ENCODE measurements at places on chromosomes 4 and X. TPM values are rescaled to one million over a fixed set of nuclear protein-coding genes. Genes with fewer than 3 reads are reported as not detected.

DNA sequence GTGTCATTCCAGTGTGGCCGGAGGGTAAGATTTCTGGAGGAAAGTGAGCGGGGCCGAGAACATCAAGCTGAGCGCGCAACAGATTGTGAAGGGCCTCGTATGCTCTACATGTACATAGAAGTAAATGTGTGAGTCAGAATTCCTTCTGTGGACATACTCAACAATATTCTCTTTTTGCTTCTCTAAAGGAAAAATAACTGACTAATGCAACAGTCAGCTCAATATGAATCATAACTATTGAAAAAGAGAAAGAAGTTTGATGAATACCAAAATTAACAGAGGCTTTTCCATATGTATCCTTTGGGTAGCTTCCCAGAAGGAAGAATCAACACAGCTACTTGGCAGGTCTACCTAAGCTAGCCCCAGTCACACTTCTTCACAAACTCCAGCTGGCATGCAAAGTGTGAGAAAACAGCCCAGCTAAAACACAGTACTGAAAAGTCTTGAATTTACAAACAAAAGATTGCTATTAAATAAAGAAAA lies 87.5 kb upstream of the ZFP42 start:
- DNase-seq = no peak

DNA sequence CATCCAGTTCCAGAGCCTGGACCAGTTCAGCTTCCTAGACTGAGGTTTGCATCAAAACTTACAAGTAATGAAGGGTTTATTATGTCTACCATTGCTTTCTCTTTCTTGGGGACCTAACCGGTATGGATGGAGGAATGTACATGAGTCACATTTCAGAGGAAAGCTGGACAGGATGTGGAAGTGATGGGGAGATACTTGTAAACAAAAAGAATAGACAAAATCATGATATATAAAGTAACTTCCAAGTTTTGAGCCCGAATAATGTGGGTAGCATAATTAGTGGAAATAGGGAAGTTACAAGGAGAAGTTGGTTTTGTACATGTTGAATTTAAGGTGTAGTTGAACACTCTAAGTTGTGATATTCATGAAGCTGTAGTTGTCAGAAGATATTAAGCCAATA lies 15.0 kb downstream of the FNIP2 start:
- DNase-seq = no peak

GRCh38 chr4:87041141-87041540 lies 106.3 kb downstream of the AFF1 start:
- no peak for DNase-seq

- DNase-seq = no peak
Observed at GRCh38 chr4:126113058-126113457, 798.3 kb downstream of the FAT4 start.

Gene HEPH
- total RNA-seq = 15.7 TPM

DNA sequence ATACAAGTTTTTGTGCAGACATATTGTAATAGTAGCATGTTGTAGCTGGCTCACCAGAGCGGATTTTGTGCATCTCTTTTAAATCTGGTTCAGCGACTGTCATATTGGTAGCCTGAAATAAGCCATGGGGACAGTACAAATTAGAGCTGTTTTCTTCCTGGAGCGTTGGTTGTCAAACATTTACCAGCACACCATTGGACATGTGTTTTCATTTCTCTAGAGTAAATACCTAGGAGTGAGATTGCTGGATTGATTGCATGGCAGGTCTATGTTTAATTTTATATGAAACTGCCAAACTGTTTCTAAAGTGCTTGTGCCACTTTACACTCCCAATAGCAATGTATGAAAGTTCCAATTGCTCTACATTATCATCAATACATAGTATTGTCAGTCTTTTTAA lies 2.6 kb upstream of the ARAF start:
- DNase-seq = no peak

Gene PPBP
- not detected for total RNA-seq

GRCh38 chr4:10811991-10812390 lies 127.4 kb upstream of the CLNK start:
- no peak for DNase-seq

Gene TMEM150C
- total RNA-seq = 4.8 TPM

- no peak for DNase-seq
Observed at GRCh38 chrX:20378233-20378920, 111.7 kb upstream of the RPS6KA3 start.

GRCh38 chr4:163495900-163496299 lies 1.4 kb downstream of the TMA16 start:
- no peak for DNase-seq

GRCh38 chr4:141376769-141377168 lies 156.1 kb downstream of the ZNF330 start:
- no peak for DNase-seq

DNA sequence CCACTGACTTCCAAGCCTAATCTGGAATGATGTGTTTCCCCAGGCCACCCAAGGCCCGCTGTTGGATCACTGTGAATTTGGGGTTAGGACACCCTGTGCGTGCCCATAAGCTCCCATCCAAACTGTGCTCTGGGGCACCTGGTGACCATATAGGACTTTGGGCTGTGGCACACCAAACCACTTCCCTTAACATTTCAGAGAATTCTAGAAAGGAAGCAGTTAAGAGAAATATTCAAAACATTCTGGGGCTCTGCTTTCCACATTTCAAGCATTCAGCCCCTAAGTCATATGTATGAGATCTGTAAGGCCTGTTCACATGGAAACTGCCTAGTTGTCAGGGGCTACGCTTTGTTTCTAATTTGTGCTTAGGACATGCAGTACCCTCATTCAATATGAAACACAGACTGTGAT lies 14.4 kb downstream of the VGLL1 start:
- DNase-seq = no peak

Gene ARR3
- not detected for total RNA-seq

GRCh38 chr4:38075370-38076152 lies 115.4 kb downstream of the PTTG2 start:
- no peak for DNase-seq

GRCh38 chrX:53287493-53288138 lies 6.2 kb upstream of the IQSEC2 start:
- peak; percentile 72 for DNase-seq

DNA sequence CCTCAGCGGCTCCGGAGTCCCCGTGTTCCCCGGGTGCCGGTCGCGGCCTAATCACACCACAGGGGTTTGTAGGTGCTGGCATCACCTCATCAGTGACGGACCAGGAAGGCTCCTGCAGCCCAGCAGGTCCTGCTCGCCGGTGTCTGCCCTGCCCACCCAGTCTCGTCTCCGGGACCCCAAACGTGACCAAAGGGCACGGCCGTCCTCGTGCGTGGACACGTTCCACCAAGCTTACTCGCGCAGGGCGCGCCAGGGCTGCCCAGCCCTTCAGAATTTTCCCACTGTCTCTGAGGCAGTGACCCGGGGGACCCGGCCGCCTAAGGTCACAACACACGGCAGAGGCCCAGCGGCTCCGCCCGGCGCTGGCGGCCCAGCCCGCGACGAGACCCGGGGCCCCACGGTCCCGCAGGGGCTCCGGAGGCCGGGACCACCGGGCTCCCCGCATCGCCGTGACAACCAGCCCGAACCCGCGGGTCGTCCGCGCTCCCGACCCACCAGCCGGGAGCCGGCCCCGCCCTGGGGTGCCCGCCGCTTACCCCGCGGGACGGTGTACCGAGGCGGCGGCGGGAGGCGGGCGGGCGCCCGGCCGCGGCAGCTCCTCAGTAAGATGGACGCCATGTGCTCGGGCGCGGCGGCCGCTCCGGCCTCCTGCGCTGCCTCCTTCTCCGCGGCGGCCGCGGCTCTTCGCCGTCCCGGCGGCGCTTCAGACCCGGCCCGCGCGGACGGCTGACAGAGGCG lies 454 bp downstream of the LETM1 start:
- DNase-seq = peak; percentile 54

GRCh38 chr4:111650146-111650545 lies 495.1 kb upstream of the FAM241A start:
- DNase-seq = no peak

DNA sequence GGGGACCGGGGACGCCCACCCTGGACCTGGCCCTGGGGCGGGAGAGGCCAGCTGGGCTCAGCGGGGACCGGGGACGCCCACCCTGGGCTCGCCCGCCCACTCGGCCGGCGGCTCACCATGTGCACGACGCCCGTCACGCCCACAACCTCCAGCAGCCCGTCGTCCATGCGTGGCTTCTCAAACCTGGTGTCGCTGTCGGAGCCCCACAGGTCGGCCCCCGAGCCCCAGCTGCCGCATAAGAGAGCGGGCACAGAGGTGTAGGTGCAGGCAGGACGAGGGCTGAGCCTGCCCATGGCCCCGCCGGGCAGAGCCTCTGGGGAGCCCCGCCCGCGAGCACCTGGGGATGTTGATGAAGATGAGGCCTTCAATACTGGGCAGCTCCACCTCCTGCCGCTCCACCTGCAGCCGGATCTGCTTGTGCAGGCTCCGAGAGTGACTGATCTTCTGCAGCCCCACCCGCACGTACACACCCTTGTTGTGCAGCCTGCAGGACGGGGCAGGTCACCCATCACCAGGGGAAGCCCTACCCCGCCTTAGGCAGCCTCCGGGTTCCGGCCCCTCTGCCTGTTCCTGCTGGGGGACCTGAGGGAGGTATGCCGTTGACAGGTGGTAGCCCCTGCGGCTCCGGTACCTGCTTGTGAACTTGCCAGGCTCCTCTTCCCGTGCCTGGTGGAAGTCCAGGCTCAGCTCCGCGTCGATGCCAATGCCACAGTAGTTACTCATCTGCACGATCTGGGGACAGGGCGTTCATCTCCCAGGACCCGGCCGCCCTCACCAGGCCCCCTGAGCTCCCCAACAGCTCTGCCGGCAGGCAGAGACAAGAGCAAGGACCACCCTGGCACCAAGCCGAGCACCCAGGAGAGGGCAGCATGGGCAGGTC lies 11.8 kb downstream of the DGKQ start:
- DNase-seq = no peak

Gene F8A3
- 3.5 TPM for total RNA-seq

- no peak for DNase-seq
Observed at GRCh38 chrX:10028283-10029104, 61.3 kb downstream of the CLDN34 start.

- DNase-seq = no peak
Observed at GRCh38 chr4:41361794-41362526, 105.2 kb downstream of the UCHL1 start.

Gene AR
- 26.2 TPM for total RNA-seq

DNA sequence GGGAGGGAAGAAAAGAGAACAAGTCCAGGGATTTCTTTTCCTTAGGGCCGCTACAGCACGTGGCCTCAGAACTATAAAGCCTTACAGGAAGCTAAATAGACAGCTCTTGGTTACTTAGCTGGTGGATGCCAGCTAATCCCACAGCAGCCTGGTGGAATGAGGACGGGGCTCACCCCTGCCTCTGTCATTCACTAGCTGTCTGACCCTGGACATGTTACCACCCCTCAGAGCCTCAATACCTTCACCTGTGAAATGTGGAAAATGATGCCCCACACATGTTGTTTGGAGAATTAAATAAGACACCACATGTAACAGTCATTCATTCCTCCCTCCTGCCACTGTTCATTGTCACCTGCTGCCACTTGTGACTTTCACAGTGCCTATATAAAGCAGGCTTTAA lies 15.7 kb downstream of the CCKAR start:
- DNase-seq = no peak

Gene MRPL1
- 30.5 TPM for total RNA-seq

GRCh38 chr4:94436512-94436911 lies 15.2 kb upstream of the PDLIM5 start:
- DNase-seq = no peak

DNA sequence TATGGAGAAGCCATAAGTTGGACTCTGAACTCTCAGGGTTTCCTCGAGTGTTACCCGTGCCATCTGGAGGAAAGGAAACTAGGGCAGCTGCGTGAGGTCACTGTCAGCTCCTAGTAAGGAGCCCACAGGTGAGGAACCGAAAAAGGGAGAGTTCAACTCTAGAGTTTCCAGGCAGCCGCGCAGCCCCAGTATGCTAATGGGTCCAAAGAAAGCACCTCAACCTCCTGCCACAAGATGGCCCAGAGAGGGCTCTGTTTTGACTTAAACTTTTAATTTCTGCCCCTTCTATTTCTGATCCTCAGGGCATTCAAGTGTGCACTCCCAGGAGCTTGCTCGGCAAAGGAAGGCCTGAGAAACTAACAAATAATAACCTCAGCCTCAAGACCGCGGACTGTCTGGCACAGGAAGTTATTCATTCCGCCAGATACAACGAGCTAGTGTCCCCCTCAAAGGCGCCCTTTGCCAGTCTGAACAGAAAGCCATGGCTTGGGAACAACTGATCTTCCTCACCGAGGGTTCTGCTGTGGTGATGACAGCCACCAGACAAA lies 13.9 kb downstream of the SCARB2 start:
- DNase-seq = no peak

Gene TCEAL2
- total RNA-seq = 11.7 TPM

DNA sequence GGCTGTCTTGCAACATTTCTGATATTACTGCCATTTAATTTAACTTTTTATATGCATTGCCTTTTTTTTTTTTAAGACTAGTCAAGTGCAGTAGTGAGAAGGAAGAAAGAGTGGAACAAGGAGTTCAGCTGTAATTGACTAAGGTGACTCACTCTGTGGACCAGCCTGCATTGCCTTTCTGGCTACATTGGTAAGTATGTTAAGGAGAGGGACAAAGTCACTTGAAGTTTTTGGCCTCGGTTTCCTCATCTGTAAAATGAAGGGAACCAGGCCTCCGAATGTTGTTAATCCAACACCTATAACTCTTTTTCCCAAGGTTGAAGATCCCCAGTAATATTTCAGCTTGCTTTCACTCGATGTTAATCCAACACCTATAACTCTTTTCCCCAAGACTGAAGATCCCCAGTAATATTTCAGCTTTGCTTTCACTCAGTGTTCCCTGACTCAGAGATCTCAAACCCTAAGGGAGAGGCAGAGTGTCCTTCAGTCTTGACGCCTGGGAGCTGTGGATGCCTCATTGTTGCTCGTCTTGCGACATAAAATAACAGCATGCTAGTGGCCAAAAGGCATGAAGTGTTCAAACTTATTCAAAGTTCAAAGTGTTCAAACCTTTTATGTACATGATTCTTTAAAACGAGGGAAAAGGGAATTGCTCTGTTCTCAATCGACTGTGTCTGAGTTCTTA lies 102.0 kb downstream of the SORBS2 start:
- no peak for DNase-seq

DNA sequence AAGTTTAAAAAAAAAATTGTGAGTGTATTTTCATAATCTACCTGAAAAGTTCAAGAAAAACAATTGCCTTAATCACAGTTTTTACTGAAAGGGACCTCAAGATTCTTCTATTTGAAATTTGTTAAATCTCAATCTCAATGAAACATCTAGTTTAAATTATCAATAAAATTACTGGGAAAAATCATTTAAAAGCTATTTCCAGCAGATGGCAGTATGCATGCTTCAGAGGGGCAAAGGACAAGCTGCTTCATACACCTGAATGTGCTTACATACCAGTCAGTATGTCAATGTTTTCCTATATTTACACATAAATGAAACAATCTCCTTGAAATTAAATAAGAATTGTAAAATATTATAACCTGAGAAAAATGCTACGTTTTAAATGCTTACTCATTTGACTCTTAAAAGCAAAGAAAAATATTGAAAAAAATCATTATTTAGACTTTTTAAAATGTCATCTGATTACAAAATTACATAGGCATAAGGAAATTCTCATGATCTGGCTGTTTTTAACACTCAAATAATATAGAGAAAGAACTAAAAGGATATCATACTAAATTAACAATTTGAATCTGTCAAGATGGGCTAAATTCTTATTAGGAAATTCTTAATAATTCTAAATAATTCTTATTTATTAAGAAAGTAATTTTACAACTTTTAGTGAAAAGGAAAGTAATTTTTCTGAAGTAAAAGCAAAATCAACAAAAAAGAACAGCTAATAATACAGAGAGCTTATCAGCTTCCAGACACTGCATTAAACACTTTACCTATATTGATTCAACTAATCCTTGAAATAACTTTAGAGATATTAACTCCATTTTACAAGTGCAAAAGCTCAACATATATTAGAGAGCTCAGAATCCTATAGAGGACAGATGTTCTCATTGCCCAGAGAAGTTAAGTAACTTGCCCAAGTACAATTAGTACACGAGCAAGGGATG lies 242.1 kb downstream of the ADAMTS3 start:
- DNase-seq = no peak

Data from ureter (tissue), 1 donor.